Endothelial cell of umbilical vein (primary cell): ENCODE measurements at places on chromosomes 5 and 9. TPM values are rescaled to one million over a fixed set of nuclear protein-coding genes. Genes with fewer than 3 reads are reported as not detected.

The PCDHA3 gene
- 0.09 TPM in 1 of 2 replicates, not detected in the other for total RNA-seq

The ADAMTSL1 gene
- total RNA-seq: 16.9 and 18.4 TPM in 2 replicates

The GPX8 gene
- total RNA-seq: 147 and 161 TPM in 2 replicates

DNA sequence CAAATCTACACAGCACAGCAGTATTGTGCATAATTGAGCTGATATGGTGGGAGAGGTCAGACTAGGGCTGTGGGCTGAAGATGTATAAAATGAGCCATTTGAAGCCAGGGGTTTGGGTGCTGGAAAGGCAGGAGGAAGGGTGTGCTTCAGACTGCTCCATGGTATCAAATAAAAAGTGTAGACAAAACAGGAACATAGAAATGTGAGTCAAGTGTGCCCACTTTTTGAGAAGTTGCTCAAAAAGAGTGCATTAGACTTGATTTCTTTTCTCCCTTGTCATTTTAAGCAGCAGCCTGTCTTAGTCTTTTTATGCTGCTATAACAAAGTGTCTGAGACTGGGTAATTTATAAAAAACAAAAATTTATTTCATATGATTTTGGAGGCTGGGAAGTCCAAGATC lies 55.8 kb upstream of the ZFAND5 start:
- no peak for DNase-seq
- no peak overlapping the region for H3K27ac ChIP-seq
- no peak overlapping the region for H3K4me3 ChIP-seq
- H3K27me3 ChIP-seq: no peaks in the 10 kb centered on the region

The TAS2R1 gene
- not detected in 2 replicates for total RNA-seq

DNA sequence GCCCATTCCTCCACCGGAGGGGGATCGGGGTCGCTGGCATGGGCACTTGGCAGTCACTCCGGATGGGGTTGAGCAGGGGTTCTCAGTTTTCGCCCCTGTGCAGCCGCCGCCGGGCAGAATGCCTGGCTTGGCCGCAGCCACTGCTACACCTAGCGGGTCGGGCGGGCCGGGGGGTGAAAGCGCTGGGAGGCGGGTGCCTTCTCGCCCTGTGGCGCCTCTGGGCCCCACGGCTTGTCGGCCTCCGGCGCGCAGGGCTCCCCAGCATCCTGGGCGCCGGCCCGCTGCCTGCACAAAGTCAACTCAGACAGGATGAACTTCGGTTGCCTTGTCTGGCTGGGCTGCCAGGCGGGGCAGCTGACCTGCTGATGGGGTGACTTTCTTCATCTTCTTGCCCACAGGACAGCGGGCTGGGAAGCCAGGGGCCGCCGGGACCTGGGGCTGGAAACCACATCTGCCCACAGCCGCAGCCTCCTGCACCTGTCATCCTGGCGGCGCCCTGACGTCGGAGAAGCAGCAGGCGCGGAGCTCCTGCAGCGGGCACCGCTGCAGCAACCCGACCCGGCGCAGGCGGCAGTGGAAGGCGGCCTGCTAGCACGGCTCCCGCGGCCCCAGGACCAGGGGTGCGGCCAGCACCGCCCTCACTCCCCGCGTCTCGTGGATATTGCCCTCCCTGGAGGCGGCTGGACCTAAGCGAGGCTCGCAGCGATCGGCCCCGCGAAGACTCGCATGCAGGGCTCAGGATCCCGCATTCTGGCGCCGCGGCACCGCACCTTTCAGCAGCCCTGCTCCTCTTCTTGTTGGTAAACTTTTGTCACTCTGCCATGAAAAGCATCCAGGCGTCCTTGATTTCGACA lies 1.3 kb upstream of the ANKRD18A start:
- no peak overlapping the region for H3K27ac ChIP-seq
- H3K4me3 ChIP-seq: no peak overlapping the region
- H3K27me3 ChIP-seq: peaks cover 50% of the 10 kb centered on the region
- DNase-seq: no peak
- no peaks in the 10 kb centered on the region for H3K36me3 ChIP-seq
- peaks cover 21% of the 10 kb centered on the region for H3K4me1 ChIP-seq

- H3K4me1 ChIP-seq: no peaks in the 10 kb centered on the region
- DNase-seq: no peak
- H3K27me3 ChIP-seq: no peaks in the 10 kb centered on the region
- H3K36me3 ChIP-seq: no peaks in the 10 kb centered on the region
- no peak overlapping the region for H3K4me3 ChIP-seq
- H3K27ac ChIP-seq: no peak overlapping the region
These were observed 219.0 kb upstream of the IRX1 start for GRCh38 chr5:3376611-3377010.

DNA sequence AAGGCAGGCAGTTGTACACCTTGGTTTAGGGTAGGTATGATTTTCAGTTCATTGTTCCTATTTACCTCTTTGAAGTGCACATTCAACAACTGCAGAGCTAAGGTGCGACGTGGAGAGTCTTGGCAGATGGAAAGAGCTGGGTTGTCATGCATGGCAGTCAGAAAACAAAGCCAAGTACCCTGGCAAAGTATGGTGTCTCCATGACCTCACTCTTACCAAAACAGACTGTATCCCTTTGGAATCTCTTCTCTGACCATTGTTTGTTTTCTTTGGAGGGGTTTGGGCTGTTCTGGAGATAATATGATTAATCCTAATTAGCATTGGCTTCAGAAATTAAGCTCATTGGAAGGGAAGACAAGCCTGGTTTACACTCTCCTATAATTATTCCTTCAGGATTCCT lies 665.7 kb downstream of the DNAH5 start:
- H3K4me3 ChIP-seq: no peak overlapping the region
- no peak overlapping the region for H3K27ac ChIP-seq
- H3K27me3 ChIP-seq: no peaks in the 10 kb centered on the region
- no peak for DNase-seq
- no peaks in the 10 kb centered on the region for H3K36me3 ChIP-seq

GRCh38 chr5:132496631-132497487 lies 6.3 kb upstream of the IRF1 start:
- peak overlapping the region; percentile 82 for H3K27ac ChIP-seq
- H3K36me3 ChIP-seq: no peaks in the 10 kb centered on the region
- H3K27me3 ChIP-seq: no peaks in the 10 kb centered on the region
- H3K4me1 ChIP-seq: peaks cover 36% of the 10 kb centered on the region
- H3K4me3 ChIP-seq: peak overlapping the region; percentile 48

DNA sequence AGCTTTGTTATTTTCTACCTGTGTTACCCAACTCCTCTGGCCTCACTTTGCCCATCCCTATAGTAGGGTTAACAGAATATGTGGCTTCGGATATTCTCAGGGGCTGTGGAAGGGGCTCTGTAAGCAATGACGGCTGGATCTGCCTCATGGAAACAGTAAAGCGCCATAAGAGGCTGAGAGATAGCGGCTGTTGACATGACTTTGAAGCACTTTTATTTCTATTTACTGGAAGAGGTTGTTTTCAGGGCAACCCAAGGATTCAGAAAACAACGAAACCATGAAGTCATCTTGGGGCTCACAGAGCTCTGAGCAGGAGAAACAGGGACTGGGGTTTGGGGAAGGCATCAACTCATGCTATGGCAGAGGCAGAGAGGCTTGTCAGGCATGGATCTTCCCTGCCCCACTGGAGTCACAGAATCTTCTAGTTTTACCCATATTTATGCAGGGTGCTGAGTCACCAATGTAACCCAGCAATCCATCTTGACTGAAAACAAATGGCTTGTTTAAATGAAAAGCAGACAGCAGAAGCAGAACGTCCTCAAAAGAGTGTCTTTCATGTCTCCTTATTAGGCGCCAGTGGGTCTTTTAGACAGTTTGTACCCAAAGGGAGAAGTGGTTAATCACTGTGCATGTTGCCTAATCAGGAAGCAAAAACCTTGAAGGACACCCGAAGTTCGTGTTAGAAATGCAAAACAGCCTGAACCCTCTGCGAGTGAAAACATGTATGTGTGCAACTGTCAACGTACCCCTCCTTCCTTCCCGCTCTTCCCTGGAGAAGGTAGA lies 113.0 kb downstream of the COL23A1 start:
- no peak overlapping the region for H3K27ac ChIP-seq
- no peak for DNase-seq
- no peaks in the 10 kb centered on the region for H3K36me3 ChIP-seq
- H3K4me3 ChIP-seq: no peak overlapping the region
- H3K4me1 ChIP-seq: no peaks in the 10 kb centered on the region

DNA sequence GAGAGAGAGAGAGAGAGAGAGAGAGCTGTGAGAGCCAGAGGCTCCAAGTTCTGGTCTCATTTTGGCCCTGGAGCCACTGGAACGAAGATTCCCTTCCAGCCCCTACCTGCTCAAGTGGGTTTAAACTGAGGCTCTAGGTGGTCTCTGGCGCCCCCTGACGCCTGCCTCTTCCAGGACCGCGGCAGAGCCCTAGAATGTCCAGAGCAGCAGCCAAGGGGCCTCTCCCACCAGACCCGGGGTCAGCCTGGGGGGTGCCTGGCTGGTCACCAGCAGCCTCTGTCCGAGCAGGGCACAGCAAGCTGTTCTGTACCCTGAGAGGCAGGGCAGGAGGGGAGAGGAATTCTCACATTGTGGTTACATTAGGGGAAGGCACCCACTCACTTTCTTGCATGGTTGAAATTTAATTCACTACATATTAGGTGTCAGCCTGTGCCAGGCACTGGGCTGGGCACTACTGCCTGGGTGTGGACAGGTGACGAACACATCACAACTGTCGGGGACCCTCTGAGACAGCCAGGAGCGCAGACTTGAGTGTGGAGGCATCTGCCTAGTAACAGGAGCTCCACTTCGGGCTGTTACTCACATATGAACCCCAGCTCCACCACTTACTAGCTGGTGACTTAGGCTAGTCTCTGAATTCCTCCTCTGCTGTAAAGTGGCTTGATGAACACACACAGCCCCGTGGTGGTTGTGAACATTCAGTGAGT lies 44.5 kb downstream of the AMBP start:
- peaks cover 6% of the 10 kb centered on the region for H3K4me1 ChIP-seq
- no peaks in the 10 kb centered on the region for H3K27me3 ChIP-seq
- H3K36me3 ChIP-seq: peaks cover 36% of the 10 kb centered on the region

- H3K4me1 ChIP-seq: no peaks in the 10 kb centered on the region
- no peaks in the 10 kb centered on the region for H3K27me3 ChIP-seq
- DNase-seq: no peak
These were observed 51.9 kb downstream of the COL27A1 start for GRCh38 chr9:114207034-114207810.

The ERMP1 gene
- 16.6 and 20.1 TPM in 2 replicates for total RNA-seq

GRCh38 chr5:68924481-68925145 lies 169.2 kb upstream of the SLC30A5 start:
- H3K36me3 ChIP-seq: no peaks in the 10 kb centered on the region
- H3K27me3 ChIP-seq: no peaks in the 10 kb centered on the region
- DNase-seq: no peak
- H3K4me1 ChIP-seq: no peaks in the 10 kb centered on the region

The RNF20 gene
- total RNA-seq: 31.6 and 33.7 TPM in 2 replicates

DNA sequence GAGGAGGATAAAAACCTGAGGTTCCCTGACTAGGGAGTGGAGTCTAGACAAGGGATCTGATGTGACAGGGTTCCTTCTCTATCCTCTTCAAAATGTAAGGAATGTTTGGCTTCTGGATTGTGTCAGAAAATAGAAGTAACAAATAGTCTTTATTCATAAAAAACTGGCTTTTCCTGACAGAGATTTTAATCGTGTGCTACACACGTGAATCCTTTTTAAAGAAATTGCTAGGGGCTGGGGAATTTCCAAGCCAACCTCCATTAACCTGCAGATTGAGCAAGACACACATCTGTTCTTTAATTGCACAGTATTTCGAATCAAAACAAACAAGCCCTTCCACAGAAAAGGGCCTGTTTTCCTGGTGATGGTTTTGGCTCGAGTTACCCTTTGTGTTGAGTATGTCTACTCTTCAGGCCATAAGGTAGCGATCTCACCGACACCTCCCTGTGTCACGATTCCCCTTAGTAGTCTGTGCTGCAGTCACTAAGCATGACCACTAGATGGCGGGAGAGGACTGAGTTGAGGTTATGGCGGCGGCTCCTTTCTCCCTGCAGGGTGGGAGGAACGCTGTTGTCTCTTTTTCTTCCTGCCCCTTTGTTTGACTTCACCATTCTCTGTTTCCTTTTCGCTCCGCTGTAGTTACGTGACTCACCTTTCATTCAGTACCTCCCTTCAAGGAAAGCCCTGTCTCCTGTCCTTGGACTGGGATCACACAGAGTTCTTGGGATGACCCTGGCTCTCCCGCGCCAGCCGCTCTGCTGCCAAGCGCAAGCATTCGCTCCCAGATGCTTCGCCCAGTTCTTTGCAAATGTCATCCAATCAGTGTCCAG lies 137.1 kb upstream of the SLC24A2 start:
- H3K27ac ChIP-seq: no peak overlapping the region
- H3K27me3 ChIP-seq: peaks cover 13% of the 10 kb centered on the region
- peak overlapping the region; percentile 26 for H3K4me3 ChIP-seq
- H3K4me1 ChIP-seq: peaks cover 5% of the 10 kb centered on the region
- H3K36me3 ChIP-seq: no peaks in the 10 kb centered on the region

The SLCO6A1 gene
- total RNA-seq: not detected in 2 replicates

The DDX4 gene
- total RNA-seq: not detected in 2 replicates

- no peaks in the 10 kb centered on the region for H3K27me3 ChIP-seq
- H3K4me1 ChIP-seq: peaks cover 18% of the 10 kb centered on the region
- peak overlapping the region; percentile 22 for H3K27ac ChIP-seq
- peak overlapping the region; percentile 77 for H3K4me3 ChIP-seq
- H3K36me3 ChIP-seq: no peaks in the 10 kb centered on the region
- DNase-seq: no peak
These were observed 1.7 kb downstream of the DIAPH1 start for GRCh38 chr5:141617128-141617527.

DNA sequence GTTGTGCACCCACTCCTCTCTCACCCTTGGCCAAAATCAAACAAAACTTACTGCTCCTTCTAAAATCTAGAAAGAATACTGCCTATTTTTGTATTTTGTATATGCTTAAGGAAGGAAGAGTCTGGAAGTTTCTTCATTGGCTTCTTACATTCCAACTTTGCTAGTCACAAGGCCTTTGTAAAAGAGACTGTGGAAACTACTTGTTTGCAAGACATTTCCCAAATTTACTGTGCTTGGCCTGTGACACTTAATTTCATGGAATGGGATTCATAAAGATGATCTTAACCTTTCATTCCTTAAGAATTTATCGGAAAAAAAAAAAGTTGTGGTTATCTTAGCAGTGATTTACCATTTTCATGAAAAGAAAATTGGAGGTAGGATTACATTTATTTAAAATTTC lies 208.9 kb downstream of the VPS13A start:
- H3K27ac ChIP-seq: no peak overlapping the region
- H3K27me3 ChIP-seq: no peaks in the 10 kb centered on the region
- DNase-seq: no peak
- no peak overlapping the region for H3K4me3 ChIP-seq
- no peaks in the 10 kb centered on the region for H3K4me1 ChIP-seq
- no peaks in the 10 kb centered on the region for H3K36me3 ChIP-seq

The PLPPR1 gene
- total RNA-seq: 0.18 TPM in 1 of 2 replicates, not detected in the other

The COL23A1 gene
- not detected in 2 replicates for total RNA-seq
